ENCODE measurements at places on chromosomes 13 and 19.

DNA sequence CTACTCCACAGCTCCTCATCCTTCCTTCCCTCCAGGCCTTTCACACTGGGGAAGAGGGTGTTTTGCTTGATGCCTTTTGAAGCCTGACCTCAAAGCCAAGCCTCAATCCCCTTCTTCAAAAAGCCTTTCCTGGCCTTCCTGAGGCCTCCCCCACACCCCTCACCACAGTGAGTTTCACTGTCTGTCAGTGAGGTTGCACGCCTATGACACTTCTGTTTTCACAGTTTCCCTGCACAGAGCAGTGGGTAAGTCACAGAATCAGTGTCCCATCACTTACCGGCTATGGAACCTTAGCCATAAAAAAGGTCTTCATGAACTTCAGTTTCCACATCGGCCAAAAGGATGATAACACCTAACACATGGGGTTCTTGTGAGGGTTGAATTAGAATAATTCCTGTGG, 371.4 kb downstream of the UQCRFS1 start:
- no peaks in the 10 kb centered on the region for H3K36me3 ChIP-seq
- H3K27ac ChIP-seq: no peak overlapping the region
- no peak overlapping the region for H3K4me3 ChIP-seq
- H3K4me1 ChIP-seq: no peaks in the 10 kb centered on the region
- H3K27me3 ChIP-seq: no peaks in the 10 kb centered on the region

- no peaks in the 10 kb centered on the region for H3K27me3 ChIP-seq
- no peaks in the 10 kb centered on the region for H3K4me1 ChIP-seq
- no peak overlapping the region for H3K4me3 ChIP-seq
- peak; percentile 74 for DNase-seq
- H3K36me3 ChIP-seq: no peaks in the 10 kb centered on the region
Measured at GRCh38 chr13:111344471-111345191, 24.2 kb downstream of the TEX29 start.

DNA sequence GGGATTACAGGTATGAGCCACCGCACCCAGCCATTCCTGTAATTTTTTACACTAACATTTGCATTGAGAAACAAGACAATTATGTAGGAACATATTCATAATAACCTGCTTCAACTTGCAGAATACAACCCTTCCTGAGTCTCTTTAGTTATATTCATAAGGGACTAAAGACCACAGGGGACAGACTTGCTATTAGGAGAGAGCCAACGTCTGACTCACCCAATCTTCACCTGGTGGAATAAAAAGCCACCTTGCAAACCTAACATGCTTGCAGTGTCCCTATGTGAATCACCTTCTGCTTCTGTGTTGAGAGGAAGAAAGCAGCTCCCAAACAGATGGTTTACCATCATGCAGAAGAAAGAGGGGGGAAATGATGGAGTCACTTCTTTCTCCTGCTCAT, 456.1 kb downstream of the PCDH9 start:
- H3K27ac ChIP-seq: no peak overlapping the region
- DNase-seq: no peak
- H3K4me1 ChIP-seq: no peaks in the 10 kb centered on the region
- H3K36me3 ChIP-seq: no peaks in the 10 kb centered on the region
- H3K27me3 ChIP-seq: no peaks in the 10 kb centered on the region

DNA sequence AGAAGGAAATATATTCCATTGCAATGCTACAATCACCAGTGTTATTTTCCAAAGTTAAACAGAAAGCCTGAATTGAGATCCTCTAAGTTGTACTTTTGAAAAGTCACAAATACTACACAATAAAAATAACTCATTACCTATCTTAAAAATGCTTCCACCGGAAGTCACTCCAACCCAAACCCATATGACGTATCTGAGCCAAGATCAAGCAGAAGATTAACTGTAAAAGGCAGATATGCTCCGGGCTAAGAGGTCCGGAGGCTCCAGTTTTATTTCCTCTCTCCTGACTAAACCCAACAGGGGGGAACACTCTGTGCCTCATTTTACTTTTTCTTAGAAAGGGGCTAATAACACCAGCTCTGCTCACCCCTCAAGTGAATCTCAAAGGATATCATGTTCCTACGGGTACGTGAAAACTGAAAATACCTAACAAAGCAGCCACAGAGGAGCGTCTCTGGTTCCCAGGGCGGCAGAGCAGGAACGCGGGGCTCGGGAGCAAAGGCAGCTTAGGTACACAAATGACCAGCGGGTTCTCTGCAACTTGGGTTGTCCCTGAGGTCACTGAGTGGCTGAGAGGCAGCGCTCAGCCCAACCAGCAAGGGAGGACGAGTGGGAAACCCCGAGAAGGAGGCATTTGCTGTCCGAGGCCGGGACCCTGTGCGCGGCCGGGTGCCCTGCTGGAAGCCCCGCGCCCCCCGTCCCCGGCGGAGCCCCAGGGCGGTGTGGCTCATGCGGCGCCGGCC, 750 bp downstream of the RAB20 start:
- no peaks in the 10 kb centered on the region for H3K36me3 ChIP-seq
- H3K27ac ChIP-seq: peak overlapping the region; percentile 90
- H3K4me3 ChIP-seq: peak overlapping the region; percentile 97
- DNase-seq: no peak
- H3K27me3 ChIP-seq: no peaks in the 10 kb centered on the region

DNA sequence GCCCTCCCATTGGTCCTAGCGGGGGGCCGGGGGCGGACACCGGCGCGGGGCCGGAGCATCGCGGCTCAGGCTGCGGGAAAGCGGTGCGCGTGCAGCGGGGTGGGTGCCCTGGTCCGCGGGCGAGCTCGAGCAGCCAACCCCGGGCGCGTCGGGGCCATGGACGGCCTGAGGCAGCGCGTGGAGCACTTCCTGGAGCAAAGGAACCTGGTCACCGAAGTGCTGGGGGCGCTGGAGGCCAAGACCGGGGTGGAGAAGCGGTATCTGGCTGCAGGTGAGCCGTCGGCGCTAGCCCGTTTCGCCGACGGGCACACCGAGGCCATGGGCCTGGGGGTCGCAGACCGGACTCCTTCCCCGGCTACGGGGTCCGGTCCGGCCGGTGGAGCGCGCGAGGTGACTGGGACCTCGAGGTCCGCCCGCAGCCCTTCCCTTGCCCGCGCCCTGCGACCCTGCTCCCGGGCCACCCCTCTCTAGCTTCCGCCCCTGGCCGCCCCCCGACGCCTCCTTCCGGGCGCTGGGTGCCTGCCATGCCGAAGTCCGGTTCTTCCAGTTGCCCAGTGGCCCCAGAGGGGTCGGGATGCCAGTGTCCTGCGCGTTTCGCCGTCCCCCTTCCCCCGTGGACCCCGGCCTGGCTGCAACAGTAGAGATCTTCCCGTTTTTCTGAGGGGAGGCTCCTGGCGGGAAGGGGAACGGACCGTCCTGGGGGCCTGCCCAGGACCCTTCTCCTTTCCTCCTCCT, at the start of gene REEP6:
Gene REEP6, plus strand, starts transcription at position 68 of the 735 bp plus-strand sequence. Its CDS starts 89 bp downstream, at position 157.
- peaks cover 16% of the 10 kb centered on the region for H3K4me1 ChIP-seq
- no peaks in the 10 kb centered on the region for H3K27me3 ChIP-seq
- no peaks in the 10 kb centered on the region for H3K36me3 ChIP-seq

GRCh38 chr13:95624020-95624419, 20.5 kb downstream of the DZIP1 start:
- H3K4me1 ChIP-seq: no peaks in the 10 kb centered on the region
- DNase-seq: no peak
- H3K36me3 ChIP-seq: peaks cover 24% of the 10 kb centered on the region
- H3K27me3 ChIP-seq: no peaks in the 10 kb centered on the region

DNA sequence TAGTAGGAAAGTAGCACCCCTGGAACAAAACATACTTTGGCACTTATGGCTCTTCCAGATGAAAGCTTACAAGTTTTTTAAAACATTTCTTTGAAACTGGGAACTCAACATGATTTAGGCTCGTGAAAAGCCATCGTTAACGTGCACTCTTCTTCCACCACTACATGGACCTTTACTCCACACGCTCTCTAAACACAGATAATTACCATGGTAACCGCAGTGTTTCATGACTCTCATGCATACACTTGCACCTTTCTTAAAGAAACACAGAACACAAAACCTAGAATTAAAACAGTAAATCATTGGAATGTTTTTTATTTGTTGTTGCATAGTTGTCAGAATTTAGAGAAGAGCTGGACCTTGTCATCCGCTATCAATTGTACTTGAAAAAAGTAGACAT, 154.3 kb downstream of the FGF9 start:
- no peak overlapping the region for H3K27ac ChIP-seq
- no peaks in the 10 kb centered on the region for H3K4me1 ChIP-seq
- no peak for DNase-seq
- no peaks in the 10 kb centered on the region for H3K27me3 ChIP-seq
- no peak overlapping the region for H3K4me3 ChIP-seq
- no peaks in the 10 kb centered on the region for H3K36me3 ChIP-seq

DNA sequence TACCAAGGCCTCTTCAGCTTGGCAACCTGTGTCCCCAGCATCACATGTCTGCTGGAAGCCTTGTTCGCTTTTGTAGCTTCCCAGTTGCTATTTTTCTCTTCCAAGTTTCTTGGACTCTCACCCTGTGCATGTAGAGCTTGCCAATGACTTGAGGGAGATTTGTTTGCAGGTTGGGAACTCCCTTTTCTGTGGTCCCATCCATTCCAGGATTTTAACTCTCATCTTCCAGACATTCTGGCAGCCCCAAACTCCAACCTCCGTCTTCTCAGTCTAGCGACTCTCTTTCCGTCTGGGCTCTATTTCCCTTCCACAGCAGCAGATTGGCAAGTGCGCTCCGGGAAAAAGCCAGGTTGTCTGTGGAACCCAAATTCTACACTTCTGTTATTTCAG, 9.0 kb downstream of the PLAUR start:
- H3K4me3 ChIP-seq: no peak overlapping the region
- H3K27me3 ChIP-seq: no peaks in the 10 kb centered on the region
- no peaks in the 10 kb centered on the region for H3K4me1 ChIP-seq
- no peak overlapping the region for H3K27ac ChIP-seq
- DNase-seq: no peak

- no peak for DNase-seq
- H3K27ac ChIP-seq: no peak overlapping the region
- no peaks in the 10 kb centered on the region for H3K27me3 ChIP-seq
- peaks cover 86% of the 10 kb centered on the region for H3K4me1 ChIP-seq
- peaks cover 1% of the 10 kb centered on the region for H3K36me3 ChIP-seq
Measured at GRCh38 chr19:6235031-6235951, 44.5 kb downstream of the MLLT1 start.
